ENCODE measurements at places on chromosomes 5 and 9.

- no peak for DNase-seq
Measured at GRCh38 chr5:143796125-143796524, 15.8 kb upstream of the HMHB1 start.

GRCh38 chr5:152900332-152900731 is 495.3 kb upstream of the NMUR2 start:
- DNase-seq, result no peak

DNA sequence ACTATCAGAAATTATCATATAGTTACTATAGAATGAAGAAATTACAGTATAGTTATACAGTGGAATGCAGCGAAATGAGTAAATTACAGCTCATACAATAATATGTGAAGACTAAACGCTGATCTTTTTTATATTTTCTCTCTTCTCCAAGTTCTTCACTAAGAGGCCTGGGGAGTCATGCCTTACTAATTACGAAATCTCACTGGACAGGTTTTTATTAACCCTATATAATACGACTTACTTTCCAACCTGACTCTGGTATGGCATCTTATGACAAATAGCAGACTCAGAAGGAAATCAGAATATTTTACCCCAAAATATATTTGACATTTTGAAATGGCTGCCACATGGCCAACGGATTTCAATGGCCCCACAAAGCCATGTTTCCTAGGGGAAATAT is 9.1 kb downstream of the CARNMT1 start:
- DNase-seq, result no peak

DNA sequence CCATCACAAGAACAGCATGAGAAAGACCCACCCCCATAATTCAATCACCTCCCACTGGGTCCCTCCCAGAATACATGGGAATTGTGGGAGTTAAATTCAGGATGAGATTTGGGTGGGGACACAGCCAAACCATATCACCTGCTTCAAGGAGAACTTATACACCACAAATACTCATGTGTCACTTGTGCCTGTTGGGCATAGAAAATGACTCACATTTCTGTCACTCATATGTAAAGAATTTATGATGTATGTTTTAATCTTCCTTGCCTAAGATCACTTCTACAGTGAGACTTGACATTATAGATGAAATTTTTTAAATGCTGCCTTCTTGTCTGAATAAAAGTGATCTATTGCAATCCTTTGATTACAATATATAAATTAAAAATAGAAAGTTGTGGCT is 23.0 kb upstream of the PRDM6 start:
- no peak for DNase-seq

GRCh38 chr5:133668458-133668857 is 56.1 kb upstream of the FSTL4 start:
- DNase-seq, result no peak

- DNase-seq, result no peak
Measured at GRCh38 chr5:134095293-134095692, 19.2 kb upstream of the TCF7 start.

GRCh38 chr5:54115735-54116403 is 194.5 kb downstream of the ARL15 start:
- DNase-seq, result no peak

Measured in HEK293T (cell line).